Retina (tissue), 1 donor: ENCODE measurements at places on chromosomes 2 and 18.

DNA sequence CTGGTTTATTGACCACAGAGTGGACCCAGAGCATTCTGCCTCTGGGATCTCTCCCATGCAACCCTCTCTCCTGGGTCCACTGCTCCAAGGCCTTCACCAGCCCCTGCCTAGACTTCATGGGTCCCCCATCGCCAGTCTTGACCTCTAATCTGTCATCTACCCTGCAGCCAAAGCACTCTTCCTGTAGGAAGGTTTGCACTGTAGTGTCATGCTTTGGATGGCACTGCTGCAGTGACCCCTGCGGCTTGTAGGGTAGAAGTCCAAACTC, 41.7 kb downstream of the MYO7B start:
- no peak for DNase-seq

DNA sequence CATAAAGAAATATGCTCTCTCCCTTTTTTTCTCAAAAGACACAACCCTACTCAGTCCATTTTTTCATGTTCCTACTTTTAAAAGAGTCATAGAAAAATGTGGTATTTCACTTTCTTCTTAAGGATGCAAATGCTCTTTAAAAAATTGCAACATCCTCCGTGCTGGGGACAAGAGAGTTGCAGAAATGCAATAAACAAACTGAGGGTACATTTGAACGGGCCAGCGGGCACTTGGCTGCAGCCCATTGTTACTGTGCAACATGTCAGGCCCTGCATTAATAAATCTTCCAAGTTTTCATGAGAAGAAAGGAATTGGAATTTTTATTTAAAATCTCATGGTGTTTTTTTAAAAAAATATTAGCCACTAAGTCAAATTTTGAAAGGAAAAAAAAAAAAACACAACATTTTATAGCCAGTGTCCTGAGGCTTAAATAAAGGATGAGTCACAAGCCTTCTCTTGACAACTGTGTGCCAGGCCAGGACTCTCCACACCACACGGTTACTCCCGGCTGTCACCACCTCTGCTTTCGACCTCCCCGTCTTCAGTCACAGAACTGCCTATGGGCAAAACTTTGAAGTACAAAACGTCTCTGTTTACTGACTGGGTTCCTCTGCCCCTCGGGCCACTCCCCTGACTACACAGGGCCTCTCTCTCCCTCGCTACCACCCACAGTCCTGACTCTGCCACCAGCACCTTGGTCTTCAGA, 57.5 kb upstream of the MFF start:
- DNase-seq, result no peak

- DNase-seq, result no peak
Measured at GRCh38 chr2:132721938-132722337, 51.9 kb upstream of the LYPD1 start.

- DNase-seq, result no peak
Measured at GRCh38 chr2:112199188-112199587, 55.7 kb downstream of the ZC3H8 start.

GRCh38 chr18:13376841-13377351, 158.3 kb downstream of the LDLRAD4 start:
- no peak for DNase-seq
